ENCODE measurements at places on chromosomes 5 and 9. TPM values are rescaled to one million over a fixed set of nuclear protein-coding genes. Genes with fewer than 3 reads are reported as not detected.

- no peak for DNase-seq
Measured at GRCh38 chr9:95910770-95911340, 35.4 kb downstream of the ERCC6L2 start.

- DNase-seq = peak; percentile 35
Measured at GRCh38 chr9:88723751-88724150, 188.8 kb downstream of the NXNL2 start.

- DNase-seq = no peak
Measured at GRCh38 chr5:125244531-125244930, 498.1 kb upstream of the ZNF608 start.

GRCh38 chr5:122187426-122187825 is 58.1 kb downstream of the ZNF474 start:
- peak; percentile 75 for DNase-seq

GRCh38 chr5:157150995-157151394 is 8.3 kb upstream of the MED7 start:
- DNase-seq = no peak

DNA sequence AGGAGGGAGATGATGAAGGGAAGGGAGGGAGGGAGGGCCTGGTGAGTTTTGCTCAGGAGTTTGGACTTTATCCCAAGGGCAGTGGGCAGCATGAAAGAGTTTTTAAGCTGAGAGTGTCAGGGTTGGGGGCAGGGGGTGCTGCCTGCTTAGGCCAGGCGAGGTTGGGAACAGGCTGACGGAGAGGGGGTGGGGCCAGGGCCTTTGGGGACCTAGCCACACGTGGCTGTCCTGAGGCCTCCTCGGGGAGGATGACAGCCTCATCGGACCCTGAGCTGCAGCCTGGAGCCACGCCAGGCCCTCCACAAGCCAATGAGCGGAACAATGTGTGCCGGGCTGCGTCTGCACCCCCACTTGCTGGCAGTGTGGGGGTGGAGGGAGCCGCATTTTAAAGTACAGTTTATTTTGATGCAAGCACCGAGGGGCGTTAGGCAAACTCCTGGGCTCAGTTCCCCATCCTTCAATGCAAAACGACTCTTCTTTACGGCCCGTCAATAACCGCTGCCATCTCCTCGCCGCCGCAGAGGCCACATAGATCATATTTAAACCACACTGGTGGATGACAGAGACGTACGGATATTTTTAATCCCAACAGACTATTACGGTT is 5.3 kb upstream of the RXRA start:
- no peak for DNase-seq

GRCh38 chr5:17161662-17162061 is 55.8 kb upstream of the BASP1 start:
- DNase-seq = no peak

- peak; percentile 44 for DNase-seq
Measured at GRCh38 chr5:136686192-136686872, 321.0 kb upstream of the TRPC7 start.

- DNase-seq = no peak
Measured at GRCh38 chr5:173648308-173648866, 31.9 kb upstream of the BOD1 start.

- no peak for DNase-seq
Measured at GRCh38 chr9:14372437-14373335, 58.7 kb upstream of the NFIB start.

DNA sequence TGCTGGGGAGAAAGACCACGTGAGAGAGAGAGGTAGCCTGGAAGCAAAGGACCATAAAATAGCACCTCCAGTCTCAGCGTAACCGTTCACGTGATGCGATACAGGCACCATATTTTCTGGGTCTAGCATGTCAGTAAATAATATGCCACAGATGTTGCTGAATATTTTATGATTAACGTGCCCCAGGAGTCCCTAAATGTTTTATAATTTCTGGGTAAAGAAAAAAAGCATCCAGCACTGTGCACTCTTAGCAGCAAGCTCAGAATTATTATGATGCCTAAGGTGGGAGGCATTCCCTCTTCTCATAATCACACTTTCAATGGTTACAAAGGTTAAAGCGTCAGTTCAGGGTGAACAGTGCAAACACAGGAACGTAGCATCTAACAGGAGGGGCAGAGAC is 121.8 kb downstream of the CAVIN4 start:
- DNase-seq = no peak

DNA sequence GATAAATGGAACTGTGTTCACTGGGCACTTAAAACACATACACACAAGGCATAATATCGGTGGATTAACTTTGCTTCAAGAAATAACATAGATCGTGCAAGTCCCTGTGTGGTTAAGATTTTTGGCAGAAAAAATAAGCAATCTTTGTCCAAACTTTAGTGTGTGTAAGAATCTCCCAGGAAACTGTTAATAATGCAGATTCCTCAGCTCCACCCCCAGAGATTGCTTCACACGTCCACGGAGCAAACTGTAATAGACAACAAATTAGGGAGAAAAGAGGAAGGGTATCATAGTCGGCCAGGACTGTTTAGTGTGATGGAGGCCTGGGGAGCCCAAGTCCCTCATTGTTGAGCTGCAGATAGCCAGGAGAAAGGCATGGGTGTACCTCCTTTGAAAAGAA is 84.8 kb downstream of the PJA2 start:
- DNase-seq = peak; percentile 62

DNA sequence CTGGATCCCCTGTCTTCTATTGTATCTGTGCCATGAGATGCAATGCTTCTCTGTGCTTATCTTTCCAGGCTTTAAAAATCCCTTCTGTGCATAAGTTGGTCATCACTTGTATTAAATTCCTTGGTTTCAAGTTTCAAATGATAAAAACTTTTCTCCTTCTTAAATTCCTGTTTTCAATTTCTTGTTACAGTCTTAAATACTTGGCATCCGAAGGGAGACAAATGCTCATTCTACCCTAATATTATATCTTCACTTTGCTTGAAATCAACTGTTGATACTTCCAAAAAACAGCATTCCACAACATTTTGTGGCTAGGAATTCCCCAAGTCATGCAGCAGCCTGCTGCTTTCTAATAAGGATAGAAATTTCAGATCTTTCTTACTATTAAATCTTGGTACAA is 413.2 kb upstream of the ACTBL2 start:
- peak; percentile 44 for DNase-seq

Gene MED27
- total RNA-seq = 30.2 TPM

Gene SLC36A3
- not detected for total RNA-seq

Gene LHX3
- not detected for total RNA-seq

Gene GAPVD1
- 39.3 TPM for total RNA-seq

Gene KCNIP1
- total RNA-seq = 0.09 TPM

Gene NPDC1
- 40.8 TPM for total RNA-seq

Gene MAP1B
- 258 TPM for total RNA-seq

Gene BRD9
- total RNA-seq = 23.5 TPM
